ENCODE measurements at places on chromosomes 2 and 18.

DNA sequence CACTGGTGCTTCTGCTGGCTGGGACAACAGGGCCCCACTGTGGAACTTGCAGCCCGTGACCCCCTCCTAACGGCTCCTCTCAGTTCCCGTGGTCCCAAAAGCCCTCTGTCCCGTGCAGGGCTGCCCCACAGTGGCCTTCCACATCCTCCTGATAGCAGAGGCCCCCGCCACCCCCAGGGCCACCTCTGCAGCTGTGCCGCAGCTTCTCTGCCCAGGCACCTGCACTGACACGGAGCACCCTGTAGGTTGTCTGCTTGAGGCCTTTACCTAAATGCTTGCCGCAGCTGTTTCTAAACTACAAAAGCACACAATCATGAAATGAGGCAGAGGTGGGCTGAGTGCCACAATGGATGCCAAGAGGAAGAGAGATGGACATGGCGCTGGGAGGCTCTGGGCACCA lies 13.5 kb upstream of the GRHL1 start:
- no peak for DNase-seq

DNA sequence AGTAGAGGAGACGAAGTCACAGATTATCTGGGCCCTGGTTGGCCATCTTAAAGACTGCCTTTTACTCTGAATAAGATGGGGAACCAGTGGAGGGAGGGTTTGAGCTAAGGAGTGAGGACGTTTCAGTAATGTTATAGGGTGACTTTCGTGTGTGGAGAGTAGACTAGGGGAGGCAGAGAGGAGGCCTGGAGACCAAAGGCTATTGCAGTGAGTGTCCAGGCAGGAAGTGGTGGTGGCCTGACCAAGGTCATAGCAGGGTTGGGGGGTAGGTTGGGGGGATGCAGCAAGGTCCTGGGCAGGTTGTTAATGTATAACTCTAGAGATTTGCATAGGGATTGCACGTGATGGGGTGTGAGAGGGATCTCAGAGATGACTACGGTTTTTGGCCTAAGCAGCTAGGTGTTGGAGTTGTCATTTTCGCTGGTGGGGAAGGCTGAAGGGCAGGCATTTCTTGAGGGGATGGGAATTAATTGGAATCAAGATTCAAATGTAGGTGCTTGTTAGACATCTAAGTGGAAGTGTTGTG lies 4.9 kb downstream of the CEP192 start:
- no peak for DNase-seq

DNA sequence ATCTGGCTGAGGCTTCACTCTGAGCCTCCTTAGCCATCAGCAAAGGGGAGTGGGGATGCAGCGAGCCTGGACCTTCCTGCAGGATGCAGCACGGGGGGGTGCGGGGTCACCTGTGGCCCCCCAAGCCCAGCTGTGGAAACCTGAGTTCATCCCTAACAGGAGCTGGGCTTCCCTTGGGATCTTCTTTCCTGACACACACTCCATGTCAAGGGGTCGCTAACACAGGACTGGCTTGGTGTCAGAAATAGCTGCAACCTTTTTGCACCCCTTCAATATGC lies 174.7 kb downstream of the RTP5 start:
- DNase-seq: no peak

- no peak for DNase-seq
Measured at GRCh38 chr18:8706791-8707555, 1.6 kb downstream of the MTCL1 start.

GRCh38 chr2:196253116-196253480 lies 81.7 kb upstream of the STK17B start:
- no peak for DNase-seq

- no peak for DNase-seq
Measured at GRCh38 chr2:71340176-71340575, 8.6 kb downstream of the ZNF638 start.

DNA sequence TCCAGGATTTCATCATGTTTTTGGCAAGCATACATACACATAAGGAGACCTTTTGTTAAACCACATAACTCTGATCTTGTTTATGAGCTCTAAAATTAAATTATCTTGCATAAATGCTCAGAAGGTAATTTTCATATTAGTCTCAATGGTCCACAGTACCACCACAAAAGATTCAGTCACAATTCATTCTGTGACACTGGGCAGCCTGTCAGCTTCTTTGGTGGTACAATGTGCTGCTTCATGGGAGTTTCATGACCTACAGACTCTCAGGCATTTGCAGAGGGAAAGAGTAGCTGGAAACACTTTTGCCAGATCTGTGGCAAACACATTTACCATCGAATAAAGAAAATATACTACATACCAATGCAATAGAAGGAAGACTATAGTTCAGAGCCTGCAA lies 51.3 kb upstream of the ZNF397 start:
- no peak for DNase-seq
